ENCODE measurements at places on chromosomes 7 and 10.

GRCh38 chr7:40311307-40311706, 176.5 kb downstream of the SUGCT start:
- DNase-seq, result no peak

DNA sequence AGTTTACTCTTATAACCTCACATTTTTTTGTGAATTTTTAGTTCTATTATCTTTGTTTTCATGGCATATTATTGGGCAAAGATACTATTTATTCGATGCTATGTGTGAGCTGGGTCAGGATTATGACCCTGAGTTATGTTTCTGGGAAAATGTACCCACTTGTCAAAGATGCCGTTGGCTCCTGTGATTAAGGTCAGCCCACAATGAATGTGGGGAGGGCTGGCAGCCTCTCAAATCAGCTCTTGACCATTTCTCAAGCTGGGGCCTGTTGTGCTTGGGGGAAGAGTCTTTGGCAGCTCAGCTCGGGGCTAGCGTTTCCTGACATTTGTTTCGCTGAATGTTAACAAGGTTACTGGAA, 97.5 kb downstream of the TCF7L2 start:
- no peak for DNase-seq

GRCh38 chr7:92813390-92814024, 22.9 kb downstream of the CDK6 start:
- no peak for DNase-seq

DNA sequence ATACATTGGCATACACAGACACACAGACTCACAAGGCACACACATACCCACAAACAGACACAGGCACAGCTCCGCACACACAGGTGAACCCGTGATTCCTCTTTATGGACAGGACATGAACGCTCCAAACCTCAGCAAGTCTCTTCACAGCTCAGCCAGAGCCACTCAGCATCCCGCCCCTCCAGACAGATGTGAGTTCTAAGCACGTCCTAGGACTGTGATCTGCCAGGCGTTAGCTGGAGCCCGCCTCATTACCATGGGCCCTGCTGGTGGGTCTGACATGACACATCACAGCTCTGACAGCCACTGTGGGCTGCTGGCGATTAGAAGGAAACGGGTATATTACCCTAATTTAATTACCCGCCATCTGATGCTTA, 176.7 kb upstream of the PPP2R2D start:
- no peak for DNase-seq

DNA sequence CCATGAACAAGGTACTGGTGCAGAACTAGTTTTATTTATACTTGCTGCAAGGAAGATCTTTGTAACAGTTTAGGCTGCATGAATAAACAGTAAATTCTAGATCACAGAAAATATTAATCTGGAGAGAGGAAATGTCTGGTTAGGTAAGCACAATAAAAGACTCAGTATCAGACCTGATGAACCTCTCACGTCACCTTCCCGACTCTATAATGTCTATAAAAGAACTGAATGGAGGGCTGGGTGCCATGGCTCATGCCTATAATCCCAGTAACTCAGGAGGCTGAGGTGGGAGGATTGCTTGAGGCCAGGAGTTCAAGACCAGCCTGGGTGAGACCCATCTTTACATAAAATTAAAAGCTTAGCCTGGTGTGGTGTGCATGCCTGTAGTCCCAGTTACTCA, 65.9 kb downstream of the FAM171A1 start:
- DNase-seq, result no peak

- DNase-seq, result no peak
Measured at GRCh38 chr7:363626-364025, 73.7 kb downstream of the FOXL3 start.

All from NCI-H2081 (cell line).